ENCODE measurements at places on chromosomes 5 and 9.
A peak's percentile ranks its signal among the peaks of the same experiment; 100 is the strongest.

DNA sequence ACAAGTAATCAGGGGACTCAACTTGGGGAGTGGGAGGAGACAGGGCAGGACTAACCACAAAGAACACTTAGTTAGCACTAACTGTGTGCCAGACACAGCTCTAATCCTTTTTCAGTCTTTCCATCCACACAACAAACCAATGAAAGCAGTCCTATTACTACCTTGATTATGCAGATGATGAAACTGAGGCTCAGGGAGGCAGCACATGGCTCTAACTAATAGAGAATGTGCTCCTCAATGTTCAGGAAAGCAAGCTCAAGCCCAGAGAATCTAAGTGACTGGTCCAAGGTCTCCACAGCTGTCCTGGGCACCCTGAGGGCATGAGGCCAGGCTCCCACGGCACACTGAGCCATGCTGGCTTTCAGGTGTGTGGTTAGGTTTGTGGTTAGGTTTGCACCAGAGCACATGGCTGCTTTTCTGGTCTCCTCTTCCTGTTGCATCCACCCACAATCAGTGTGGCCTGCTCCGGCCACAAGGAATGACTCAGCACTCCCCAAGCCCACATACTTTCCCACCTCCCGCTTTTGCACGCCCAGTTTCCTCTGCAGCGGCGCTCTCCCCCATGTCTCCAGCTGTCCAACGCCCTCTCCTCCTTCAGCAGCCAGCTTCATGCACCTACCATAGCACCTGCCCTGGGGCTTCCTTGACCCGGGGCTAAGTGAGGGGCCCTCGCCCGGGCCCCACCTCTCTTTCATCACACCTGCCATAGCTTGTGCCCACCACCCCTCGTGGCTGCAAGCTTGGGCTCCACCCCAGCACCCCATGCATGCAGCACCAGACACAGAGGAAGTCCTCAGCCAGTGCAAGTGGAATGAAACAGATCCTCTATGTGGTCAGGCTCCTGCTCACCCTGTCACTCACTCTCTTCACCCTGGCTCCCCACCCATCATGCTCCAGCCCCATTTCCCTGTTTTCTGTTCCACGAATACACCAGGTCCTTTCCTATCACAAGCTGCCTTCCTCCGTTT is 133.1 kb downstream of the GABBR2 start:
- DNase-seq: no peak

DNA sequence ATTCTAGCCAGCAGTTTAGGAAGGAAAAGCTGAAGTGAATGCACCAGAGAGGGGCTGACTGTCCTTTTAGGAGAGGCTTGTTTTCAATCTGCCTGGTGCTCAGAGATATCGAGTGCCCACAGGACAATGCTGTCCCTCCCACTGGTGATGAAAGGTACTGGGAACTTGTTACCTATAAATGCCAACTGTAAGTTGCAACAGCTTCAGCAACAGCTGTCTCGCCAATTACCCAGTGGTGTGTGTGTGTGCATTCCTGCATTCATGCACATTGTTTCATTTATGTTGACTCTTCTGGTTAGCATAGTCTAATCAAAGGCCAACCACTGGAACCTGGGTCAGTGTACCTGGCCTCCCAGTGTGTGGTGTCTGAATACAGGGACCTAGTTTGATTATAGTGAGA is 161.1 kb downstream of the CSNK1G3 start:
- no peak for DNase-seq

- DNase-seq: no peak
These were observed 133.8 kb upstream of the DAB2 start for GRCh38 chr5:39558541-39558940.

- DNase-seq: no peak
These were observed 51.4 kb upstream of the CKMT2 start for GRCh38 chr5:81181576-81182316.

DNA sequence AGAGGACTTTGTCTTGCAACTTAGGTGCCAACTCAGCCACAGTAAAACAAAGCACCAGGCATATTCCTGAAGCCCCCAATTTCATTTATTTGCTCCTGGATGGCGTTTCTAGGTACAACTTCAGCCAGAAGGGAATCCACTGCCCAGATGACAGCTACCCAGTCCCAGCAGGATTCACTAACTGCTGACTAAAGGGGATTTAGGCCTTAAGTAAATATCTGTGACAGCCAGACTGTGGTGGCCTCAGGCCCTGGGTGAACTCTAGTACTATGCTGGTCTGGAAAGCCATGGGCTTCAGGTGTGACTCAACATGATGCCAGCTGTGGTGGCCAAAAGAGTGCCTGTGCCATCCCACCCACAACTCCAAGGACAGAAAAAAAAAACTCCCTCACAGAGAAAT is 396.1 kb upstream of the CCNG1 start:
- no peak for DNase-seq

- DNase-seq: no peak
These were observed 12.3 kb downstream of the ARSB start for GRCh38 chr5:78972654-78973428.

GRCh38 chr9:2621722-2622460 is at the start of gene VLDLR:
VLDLR (plus strand) TSS chr9:2621787; CDS start chr9:2622190, 403 bp downstream.
- DNase-seq: peak; percentile 26

- DNase-seq: no peak
These were observed 850.5 kb upstream of the SEMA6A start for GRCh38 chr5:117425163-117425562.

DNA sequence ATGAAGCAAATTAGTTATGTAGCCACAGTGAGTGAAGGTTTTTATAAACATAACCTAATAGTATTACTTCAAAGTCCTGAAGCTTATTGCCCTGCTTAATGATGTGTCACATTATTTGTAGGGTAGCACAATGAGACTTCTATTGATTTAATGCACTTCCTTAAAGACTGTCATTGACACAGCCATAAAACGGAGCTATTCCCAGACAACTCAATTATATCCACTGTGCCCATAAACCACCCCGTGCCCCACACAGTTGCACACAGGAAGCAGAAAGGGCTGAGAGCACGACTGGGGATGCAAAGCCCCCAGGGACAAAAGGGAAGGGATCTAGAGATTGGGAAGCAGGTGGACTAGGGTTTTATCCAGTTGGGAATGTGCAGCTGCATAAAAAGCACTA is 37.0 kb downstream of the TRIM32 start:
- DNase-seq: no peak

- no peak for DNase-seq
These were observed 65.1 kb downstream of the WWC1 start for GRCh38 chr5:168356592-168356991.

GRCh38 chr5:80238778-80239679 is 16.8 kb downstream of the SERINC5 start:
- DNase-seq: peak; percentile 66

DNA sequence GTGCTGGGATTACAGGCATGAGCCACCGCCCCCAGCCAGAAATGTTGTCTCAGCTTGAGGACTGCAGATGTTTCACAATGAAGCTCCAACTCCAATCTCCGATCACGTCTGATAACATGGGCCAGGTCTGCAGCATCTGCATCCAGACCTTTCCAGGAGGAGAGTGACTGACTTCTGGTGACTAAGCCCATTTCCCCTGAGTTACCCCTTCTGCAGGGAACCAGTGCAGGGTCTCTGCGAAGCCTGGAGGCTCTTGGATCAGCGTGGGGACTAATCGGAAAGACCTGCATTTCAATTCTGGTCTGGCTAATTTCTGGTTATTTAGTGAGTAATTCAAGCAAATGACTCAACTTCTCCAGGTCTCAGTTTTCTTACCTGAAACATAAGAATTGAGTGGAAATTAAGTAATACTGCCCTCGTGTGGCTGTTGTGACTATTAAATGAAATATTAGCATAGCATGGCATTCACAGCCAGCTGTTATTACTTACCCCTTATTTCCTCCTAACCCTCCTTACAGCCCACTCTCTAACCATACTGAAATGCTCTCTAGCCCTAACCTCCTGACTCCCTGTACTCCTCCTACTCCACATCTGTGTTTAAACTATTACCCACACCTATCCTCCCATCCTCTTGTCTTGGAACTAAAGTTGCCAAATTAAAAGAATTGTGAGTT is 2.2 kb upstream of the GNPDA1 start:
- no peak for DNase-seq

DNA sequence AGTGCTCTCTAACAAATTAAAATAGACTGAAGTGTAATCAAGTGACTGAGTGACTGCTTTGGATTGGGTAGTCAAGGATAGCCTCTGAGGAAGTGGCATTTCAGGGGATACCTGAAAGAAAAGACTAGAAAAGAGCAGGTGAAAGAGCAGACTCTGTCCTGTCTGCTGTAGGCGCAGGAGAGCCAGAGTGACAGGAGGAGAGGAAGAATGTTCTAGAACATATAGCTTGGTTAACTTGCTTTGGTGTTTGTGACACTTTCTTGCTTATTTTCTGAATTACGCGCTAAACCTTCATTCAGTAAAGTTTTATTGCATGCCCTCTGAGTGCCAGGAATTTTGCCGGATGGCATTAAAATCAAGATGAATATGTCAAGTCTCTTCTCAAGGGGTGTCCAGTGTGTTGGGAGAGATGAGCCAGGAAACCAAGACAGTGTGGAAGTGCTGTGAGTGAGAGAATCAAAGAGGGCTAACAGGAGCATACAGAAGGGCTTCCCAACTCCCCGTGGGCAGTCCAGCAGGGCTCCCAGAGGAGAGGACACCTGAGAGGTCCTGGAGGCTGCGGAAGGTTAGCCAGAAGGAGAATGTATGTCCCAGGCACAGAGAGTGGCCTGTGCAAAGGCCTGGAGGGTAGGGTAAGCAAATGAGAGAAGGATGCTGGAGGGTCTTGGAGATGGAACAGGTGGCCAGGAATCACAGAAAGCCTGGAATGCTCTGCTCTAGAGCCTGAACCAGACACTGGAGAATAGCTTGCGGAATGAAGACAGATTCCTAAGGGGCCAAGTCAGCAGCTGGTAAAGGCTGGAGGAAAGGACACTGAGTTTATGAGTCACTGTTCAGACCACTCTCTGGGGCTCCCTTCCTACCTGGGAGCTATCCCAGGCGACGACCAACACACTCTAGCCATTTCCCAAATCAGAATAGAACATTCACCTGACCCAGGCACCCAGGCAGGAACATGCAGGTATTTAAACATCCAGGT is 59.3 kb downstream of the SLC22A5 start:
- DNase-seq: no peak

DNA sequence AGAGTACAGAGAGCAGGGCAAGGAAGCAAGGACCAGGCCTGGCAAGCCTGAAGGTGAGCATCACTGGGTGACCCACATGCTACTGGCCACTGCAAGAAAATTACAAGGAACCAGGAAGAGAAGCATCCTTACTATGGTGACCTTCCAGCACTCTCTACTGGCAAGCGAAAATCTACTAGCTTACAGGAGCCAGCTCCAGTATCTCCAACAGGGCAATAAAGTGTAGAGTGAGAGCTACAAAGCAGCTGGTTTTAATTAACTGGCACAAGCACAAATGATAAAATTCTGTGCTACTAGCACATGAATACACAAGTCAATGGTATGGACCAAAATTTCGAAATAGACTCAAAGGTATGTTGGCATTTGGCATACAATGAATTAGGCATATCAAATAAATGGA is 113.3 kb upstream of the CAST start:
- no peak for DNase-seq

DNA sequence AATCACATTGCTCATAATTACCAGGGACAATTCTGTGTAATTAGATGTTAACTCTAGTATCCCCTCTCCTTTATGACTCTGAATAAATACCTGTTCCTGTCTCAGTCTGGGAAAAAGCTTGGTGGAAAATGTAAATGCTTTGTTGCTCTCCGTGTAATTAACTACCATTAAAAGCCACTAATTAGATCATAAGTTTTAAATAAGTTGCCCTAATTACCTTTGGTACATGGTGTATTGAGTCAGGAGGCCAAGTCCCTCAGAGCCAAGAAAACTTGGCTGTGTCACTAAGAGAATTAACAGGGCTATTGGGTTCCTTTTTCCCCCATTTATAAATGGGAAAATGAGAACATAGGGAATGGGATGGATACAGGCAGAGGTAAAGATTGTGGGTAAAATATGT is 617.6 kb downstream of the TLR4 start:
- no peak for DNase-seq

DNA sequence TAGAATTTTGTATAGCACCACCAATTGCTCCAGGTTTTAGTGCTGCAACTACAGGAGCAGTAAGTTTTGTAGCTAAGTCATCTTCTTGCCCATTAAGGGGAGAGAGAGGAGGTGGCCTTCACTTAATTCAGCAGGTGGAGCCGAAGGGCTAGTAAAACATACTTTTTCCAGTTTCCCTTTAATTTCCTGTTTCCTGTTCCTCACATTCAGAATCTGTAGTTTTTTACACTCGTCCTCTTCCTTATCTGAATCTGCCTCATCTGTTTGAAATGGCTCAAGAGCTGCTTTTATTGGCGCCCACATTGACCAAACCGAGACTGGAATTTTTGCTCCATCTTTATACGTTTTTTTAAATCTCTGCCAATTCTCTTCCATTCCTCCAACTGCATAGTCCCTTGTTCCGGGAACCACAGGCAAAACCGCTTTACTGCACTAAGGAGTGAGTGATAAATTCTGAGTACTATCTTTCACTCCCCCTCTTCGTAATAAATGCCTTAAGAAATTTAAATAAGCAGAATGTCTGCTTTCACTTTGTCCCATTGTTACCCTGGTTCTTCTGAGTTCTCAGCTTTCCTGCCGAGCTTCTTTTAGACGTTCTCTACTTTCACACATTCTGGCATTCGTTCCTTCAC is 133.9 kb downstream of the DROSHA start:
- DNase-seq: no peak

DNA sequence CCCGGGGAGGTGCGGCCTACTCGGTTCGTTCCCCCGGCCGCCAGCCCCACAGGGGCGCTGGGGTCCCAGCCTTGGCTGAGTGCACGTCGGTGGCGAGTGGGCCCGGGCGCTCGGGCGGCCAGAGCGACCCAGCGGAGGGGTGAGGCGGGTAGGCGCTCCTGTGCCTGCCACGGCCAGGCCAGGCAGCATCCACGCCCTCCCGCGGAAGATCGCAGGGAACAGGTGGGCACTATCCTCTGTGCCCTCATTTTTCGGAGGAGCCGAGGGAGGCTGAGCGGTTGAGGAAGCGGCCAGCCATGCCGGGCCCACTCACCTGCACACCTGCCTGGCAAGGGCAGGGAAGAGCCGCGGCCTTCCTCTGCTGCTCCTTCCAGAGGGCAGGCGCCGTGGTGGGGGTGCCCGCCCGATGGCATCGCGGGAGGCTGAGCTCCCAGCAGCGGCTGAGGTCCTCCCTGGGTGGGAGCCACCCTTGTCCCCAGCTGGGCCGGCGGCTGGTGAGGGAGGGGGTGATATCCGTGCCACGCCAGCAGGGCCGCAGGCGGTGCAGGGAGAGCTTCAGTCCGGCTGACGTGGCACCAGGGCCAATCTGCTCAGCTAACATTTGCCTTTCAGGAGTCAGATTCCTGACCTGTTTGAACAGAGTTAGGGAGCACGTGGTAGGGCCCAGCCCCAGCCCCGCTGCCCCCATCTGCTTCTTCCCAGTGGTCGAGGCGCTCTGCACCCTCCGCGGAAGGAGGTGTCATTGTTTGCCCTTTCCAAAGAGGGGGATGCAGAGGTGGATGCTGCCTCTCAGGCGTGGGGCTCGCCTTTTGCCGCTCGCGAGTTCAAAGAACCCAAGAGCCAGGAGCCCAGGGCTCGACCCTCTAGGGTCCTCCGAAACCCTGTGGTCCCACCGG is 1.6 kb upstream of the SEC16A start:
- no peak for DNase-seq

- no peak for DNase-seq
These were observed 38.4 kb downstream of the PRRX2 start for GRCh38 chr9:129703667-129704355.

- DNase-seq: peak; percentile 40
These were observed 966.7 kb downstream of the MAT2B start for GRCh38 chr5:164472165-164472564.
